ENCODE measurements at places on chromosomes 2 and 18. TPM values are rescaled to one million over a fixed set of nuclear protein-coding genes. Genes with fewer than 3 reads are reported as not detected.
A peak's percentile ranks its signal among the peaks of the same experiment; 100 is the strongest.

DNA sequence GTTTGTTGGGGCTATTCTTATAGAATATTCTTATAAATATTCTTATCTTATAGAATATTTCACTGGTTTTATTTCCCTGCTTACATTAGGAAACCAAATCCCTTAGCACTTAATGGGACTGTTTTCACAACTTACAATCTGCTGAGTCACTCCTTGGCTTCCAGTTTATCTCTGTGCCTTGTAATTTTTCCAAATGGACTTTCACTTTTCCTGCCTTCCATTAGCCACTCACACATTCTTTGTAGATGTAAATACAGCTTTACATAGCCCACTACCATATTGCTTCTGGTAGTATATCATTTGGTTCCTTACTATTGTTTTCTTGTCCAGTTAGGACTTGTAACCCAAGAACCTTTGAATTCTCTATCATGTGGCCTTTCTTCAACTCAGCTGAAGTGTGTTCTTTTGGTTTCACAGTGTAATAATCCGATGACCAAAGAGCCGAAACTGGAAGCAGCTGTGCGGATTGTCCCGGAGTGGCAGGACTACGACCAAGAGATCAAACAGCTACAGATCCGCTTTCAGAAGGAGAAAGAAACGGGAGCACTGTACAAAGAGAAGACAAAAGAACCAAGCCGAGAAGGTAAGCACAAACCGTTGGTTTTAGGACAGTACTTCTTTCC, 96.1 kb downstream of the UGGT1 start:
- DNase-seq = peak; percentile 65

GRCh38 chr2:203728321-203728720, 21.9 kb downstream of the CD28 start:
- DNase-seq = peak; percentile 30

- no peak for DNase-seq
Observed at GRCh38 chr18:13392899-13393298, 174.3 kb downstream of the LDLRAD4 start.

GRCh38 chr18:28961669-28962228, 784.8 kb upstream of the CDH2 start:
- DNase-seq = peak; percentile 35

GRCh38 chr2:174233771-174234275, 14.5 kb downstream of the OLA1 start:
- DNase-seq = no peak

KLHL41 gene
- 0.13 TPM for total RNA-seq

DNA sequence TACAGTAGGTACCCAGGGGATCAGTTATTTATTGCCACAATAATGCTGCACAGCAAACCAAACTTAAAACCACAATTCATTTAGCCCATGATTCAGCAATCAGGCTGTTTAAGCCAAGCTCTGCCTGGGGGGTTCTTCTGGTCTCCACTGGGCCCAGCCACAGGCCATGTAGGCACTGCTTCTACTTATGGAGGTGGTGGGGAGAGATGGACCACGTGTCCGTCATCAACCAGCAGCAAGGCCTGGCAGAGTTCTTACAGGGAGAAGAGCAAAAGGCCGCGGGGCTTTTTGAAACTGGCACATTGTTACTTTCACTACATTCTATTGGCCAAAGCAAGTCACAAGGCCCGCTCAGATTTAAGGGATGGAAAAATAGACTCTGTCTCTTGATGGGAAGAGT, 76.3 kb upstream of the DAPL1 start:
- no peak for DNase-seq

BBS5 gene
- 1.4 TPM for total RNA-seq

- no peak for DNase-seq
Observed at GRCh38 chr2:28377195-28377816, 15.4 kb upstream of the FOSL2 start.

- no peak for DNase-seq
Observed at GRCh38 chr2:238064376-238064775, 3.6 kb downstream of the SCLY start.

GRCh38 chr18:22974001-22974400, 40.9 kb downstream of the RBBP8 start:
- DNase-seq = no peak

GRCh38 chr2:38892819-38893218, 3.1 kb downstream of the ARHGEF33 start:
- DNase-seq = no peak

CTAGE1 gene
- not detected for total RNA-seq

POTEI gene
- 0.26 TPM for total RNA-seq

GRCh38 chr2:231068525-231069222, 12.0 kb downstream of the PSMD1 start:
- no peak for DNase-seq

- DNase-seq = no peak
Observed at GRCh38 chr2:212423089-212423488, 115.5 kb downstream of the ERBB4 start.

TUBA4B gene
- total RNA-seq = not detected
